Stimulated activated CD4-positive, alpha-beta T cell treated with anti-CD3 and anti-CD28 coated beads, TNF-alpha, amount 100 ng/mL, for 24 hours (primary cell): ENCODE measurements at places on chromosomes 2 and 18.

GRCh38 chr2:39781697-39782096 is 2.6 kb upstream of the THUMPD2 start:
- DNase-seq: no peak

GRCh38 chr2:183371545-183371944 is 247.3 kb downstream of the NUP35 start:
- DNase-seq: no peak

GRCh38 chr2:215900843-215901242 is 112.5 kb downstream of the MREG start:
- DNase-seq: no peak

DNA sequence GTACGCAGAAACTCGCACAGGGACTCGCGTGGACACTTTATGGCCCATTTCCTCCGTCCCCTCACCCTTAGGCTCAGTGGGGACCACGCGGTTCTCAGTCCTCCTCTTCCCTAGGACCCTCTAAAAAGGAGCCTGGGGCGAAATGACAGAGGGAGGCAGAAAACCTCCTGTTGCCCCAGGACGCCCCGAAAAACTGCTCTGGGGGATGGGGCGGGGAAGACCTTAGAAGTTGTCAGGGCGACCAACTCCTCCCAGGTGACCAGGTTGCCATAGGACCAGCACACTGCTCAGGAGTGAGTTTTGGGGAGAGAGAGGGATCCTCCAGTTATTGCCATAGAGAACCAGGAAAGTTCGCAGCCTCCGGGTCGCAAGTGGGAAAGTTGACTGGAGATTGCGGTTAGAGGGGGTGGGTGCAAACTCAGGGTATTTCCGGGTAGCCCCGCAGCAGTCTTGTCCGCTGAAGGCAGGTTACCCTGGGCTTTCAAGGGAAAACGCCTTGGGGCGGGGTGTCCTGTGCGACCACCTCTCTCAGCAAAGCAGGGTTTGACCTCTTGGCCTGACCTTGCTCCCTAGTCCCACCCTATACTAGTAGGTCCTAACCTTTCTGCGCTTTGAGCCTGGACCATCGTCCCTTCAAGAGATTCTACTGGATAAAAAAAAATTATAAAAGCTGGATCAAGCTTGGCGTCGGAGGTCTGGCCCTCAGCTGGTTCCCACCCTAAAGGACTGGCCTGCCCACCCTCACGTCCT is 7.8 kb upstream of the PAX3 start:
- no peak for DNase-seq

- no peak for DNase-seq
These were observed 19.1 kb upstream of the FHL2 start for GRCh38 chr2:105417857-105418436.

GRCh38 chr18:50203801-50204604 is 9.1 kb upstream of the MYO5B start:
- DNase-seq: no peak

GRCh38 chr2:111633643-111634042 is 250.3 kb downstream of the ANAPC1 start:
- DNase-seq: no peak

- DNase-seq: no peak
These were observed 70.6 kb downstream of the GDF7 start for GRCh38 chr2:20737505-20737904.

DNA sequence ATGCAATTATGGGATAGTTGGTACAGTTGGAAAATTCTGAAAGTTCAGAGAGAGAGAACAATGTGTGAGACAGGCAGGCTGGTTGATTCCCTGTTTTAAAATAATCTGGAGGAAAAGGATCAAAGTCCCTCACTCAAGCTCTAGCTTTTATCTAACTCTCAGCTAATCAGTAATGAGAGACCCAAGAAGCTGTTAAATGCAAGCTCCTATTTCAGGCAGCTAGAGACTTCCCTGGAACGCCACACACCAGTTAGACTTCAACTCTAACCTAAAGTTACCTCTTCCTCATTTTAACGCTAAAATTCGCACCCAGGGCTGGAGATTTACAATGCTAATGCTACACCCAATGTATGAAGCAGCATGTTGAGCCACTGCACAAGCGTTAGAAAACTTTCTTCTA is 243.1 kb downstream of the EN1 start:
- DNase-seq: no peak

DNA sequence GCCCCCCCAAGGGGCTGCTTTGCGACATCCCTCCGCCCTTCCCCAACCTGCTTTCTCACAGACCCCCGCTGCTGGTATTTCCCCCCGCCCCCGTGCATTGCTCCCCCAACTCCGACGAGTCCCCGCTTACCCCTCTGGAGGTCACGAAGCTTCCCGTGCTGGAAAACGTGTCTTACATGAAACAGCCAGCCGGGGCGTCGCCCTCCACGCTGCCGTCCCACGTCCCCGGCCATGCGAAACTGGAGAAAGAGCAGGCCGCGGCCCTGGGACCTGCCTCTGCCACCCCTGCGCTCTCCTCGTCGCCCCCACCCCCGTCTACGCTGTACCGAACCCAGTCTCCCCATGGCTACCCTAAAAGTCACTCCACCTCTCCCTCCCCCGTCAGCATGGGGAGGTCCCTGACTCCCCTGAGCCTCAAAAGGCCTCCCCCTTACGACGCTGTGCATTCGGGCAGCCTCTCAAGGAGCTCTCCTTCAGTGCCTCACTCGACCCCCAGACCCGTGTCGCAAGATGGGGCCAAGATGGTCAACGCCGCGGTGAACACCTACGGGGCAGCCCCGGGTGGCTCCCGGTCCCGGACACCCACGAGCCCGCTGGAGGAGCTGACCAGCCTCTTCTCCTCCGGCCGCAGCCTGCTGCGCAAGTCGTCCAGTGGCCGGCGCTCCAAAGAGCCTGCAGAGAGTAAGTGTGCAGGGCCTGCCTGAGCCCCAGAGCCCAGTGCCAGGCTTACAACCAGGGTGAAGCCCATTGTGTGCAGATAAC is 183.0 kb downstream of the NYAP2 start:
- no peak for DNase-seq
